ENCODE measurements at places on chromosomes 7 and 10.

DNA sequence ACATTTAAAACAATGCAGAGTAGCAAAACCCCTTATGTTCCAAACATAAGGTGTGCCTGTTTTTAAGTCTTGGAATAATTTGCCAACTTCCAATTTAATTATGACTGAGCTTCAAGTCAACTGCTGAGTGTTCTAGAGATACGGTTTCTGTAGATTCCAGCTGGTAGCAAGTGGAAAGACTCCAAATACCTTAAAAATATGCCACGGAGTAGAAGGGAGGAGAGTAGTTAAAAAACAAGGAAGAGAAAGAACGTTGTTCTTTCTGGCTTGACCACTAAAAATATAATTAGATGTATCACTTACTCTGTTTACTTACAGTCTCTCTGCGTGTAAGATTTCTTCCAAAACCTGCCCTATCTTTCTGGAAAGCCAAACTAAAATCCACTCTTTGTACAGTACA, 24.5 kb upstream of the ABLIM1 start:
- DNase-seq, result no peak

- no peak for DNase-seq
These were observed 99.0 kb downstream of the KIAA1217 start for GRCh38 chr10:24307696-24308485.

DNA sequence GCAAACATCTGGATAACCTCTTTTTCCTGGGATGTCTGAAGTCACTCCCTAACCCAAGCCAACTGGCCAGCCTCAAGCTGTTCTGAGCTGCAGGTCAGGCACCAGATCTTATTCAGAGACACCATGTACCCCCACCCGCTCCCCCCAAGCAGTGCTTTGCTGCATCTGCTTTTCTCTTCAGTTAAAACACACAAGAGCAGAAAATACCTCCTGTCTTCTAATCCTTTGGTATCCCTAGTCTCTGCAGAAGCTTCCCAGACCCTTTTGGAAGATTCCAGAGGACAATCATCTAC, 3.0 kb downstream of the ZNF488 start:
- DNase-seq, result no peak

DNA sequence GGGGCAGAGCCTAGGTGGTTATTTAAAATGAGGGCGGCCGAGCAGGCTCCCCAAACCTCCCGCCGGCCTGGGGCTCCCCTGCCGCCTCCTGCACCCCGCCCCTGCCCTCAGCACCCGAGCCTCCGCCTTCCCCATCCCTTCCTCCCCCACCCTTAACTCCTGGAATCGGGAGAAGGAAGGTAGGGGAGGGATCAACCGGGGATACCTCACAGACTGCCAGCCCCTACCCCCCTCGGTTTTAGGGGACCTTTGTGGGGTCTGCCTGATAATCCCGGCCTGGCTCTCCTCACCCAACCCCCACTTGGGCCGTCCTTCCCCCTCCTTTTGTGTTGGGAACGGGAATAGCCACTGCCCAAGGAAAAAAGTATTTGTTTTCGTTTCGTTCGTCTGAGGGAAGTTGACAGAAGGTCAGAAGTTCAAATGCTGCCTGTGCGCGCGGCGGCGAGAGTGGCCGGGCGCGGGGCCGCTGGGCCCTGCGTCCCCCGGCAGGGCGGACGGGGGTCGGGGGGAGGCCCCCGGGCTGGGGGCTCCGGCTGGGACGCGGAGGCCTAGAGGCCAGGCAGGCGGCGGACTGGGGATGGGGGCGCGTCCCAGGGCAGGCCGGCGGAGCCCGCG, 2.8 kb downstream of the SHH start:
- no peak for DNase-seq

GRCh38 chr10:117373823-117374505, 1.3 kb downstream of the PDZD8 start:
- no peak for DNase-seq

DNA sequence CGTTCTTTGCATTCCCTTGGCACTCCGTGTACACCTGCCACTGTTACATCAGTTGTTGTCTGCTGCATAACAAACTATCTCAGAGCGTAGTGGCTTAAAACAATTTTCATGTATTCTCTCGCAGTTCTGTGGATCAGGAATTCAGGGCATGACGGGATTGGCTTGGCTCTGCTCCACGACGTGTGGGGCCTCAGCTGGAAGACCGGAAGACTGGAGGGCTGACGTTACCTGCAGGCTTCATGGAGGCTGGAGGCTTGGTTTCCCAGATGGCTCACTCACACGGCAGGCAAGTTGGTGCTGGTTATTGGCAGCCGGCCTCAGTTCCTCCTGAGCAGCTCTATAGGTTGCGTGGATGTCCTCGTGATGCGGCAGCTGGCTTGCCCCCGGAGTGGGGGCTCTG, 25.5 kb downstream of the NYAP1 start:
- peak; percentile 52 for DNase-seq

Measured in NCI-H1092 (cell line).